G401 (cell line): ENCODE measurements at places on chromosomes 5 and 9. TPM values are rescaled to one million over a fixed set of nuclear protein-coding genes. Genes with fewer than 3 reads are reported as not detected.
A peak's percentile ranks its signal among the peaks of the same experiment; 100 is the strongest.

The FOXD4L5 gene
- not detected in 2 replicates for total RNA-seq

The AK6 gene
- total RNA-seq: 39.7 and 62.0 TPM in 2 replicates

The C9orf153 gene
- 0.07 TPM in 1 of 2 replicates, not detected in the other for total RNA-seq

The PHF24 gene
- not detected in 2 replicates for total RNA-seq

The OR1J2 gene
- not detected in 2 replicates for total RNA-seq

The MARCOL gene
- not detected in 2 replicates for total RNA-seq

DNA sequence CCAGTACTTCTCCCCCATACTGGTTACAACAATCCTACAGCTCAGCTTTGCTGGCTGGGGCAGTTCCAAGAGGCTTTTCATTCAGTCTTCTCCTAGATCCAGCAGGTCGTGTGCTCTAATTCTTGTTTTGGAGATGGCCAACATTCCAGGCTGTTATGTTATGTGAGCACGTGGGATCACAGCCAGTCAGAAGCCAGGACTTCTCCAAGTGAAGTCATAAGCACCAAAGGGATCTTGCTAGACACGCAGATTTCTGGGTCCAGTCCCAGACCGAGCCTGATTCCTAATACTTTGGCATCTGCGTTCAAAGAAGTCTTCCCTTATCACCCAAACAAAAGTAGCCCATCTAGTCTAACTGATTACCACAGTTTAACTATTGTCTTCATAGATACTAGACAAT is 1.4 kb upstream of the LARP1 start:
- DNase-seq: peak; percentile 70

DNA sequence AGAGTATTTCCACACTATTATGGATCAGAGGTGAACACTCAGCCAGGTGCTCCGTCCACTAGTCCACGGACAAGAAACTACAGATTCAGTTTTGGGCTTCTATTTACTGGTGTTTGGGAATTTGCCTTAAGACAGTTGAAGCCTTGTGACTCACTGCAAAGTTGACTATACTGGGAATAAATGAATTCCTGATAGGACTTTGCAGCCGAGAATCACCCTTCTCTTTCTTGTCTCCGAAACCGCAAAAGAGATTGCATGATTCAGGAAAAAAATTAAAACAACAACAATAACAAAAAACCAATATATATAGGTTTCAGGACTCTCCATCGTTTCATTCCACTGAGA is 716 bp downstream of the TMEM171 start:
- no peak for DNase-seq

DNA sequence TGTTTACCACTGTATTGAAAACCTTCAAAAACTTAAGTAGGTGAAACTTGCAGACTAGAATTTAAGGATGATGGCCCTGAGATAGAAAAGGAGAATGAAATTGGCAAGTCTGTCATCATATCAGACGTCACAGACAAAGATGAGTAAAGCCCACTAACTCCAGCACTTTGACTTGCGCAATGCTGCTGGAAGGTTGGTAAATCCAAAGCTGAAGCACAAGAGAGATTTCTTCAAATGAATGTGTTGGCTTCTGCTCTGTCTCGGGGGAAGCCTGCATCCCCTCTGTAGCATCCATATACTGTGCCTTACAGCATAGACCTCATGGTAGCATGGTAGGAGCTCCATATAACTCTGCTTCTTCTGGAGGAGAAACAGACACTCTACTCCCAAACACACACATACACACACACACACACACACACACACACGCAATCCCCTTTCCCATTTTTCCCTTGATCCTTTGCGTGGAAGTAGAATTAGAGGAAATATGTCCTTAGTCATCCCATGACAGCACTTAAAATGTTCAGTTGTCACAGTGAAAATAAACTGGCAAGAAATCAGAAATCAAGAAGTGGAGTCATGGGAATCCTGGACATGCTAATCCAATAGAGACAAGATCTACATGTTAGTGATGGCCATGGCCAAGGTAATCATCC is 241.5 kb downstream of the NR3C1 start:
- no peak for DNase-seq

DNA sequence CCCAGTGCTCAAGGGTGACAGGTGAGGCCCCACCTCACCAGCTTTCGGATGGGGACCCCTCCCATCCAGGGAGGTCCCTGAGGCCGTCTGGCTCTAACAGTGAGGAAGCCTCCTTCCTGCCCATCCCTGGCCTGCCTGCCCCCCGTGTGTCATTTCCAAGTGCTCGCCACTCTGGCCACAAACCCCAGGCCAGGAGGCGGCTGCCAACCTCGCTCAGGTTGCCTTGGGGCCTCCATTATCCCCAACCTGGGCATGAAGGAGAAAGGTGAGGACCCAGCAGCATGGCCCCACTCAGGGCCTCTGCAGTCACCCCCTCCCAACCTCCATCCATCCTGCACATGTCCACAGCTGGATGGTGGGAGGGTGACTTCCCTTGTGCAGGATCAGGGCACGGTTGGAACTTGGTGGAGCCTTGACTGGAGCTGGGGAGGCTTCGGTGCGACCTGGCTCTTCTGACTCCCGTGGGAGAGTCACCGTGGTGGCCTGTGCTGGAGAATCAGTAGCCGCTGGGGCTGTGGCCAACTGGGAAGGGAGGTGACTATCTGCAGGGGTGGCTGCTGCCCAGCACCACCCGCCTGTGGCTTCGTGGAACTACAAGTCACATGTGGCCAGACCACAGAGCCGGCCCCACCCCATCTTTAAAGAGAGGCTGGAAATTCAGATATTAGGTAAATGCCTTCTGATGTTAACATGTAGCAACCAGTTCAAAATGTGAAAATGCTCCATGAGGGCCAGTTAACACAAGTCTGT is 37.5 kb upstream of the GFPT2 start:
- no peak for DNase-seq

DNA sequence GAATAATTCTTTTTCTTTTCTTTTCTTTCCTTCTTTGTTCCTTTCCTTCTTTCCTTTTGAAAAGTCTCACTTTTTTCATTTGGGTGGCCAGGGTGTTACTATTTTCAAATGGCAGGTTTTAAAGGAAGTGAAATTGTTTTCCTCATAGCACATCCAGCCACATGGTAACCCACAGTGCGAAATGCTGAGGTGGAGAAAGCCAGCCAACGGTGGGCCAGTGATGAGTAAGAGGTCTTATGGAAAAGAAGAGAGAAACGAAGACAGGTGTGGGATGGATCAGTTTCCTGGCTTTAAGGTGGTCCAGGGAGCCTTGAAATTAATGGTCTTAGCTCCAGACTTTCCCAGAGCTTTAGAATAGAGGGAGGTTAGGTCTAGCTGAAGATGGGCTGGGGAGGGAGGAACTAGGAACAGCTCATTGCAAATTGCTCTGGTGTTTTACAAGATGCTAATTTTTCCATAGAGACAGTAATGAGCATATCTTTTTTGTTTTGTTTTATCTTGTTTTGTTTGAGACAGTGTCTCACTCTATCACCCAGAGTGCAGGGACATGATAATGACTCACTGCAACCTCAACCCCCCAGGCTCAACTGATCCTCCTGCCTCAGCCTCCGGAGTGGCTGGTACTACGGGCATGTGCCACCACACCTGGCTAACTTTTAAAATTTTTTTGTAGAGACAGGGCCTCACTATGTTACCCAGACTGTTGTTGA is 17.8 kb downstream of the ITK start:
- no peak for DNase-seq

DNA sequence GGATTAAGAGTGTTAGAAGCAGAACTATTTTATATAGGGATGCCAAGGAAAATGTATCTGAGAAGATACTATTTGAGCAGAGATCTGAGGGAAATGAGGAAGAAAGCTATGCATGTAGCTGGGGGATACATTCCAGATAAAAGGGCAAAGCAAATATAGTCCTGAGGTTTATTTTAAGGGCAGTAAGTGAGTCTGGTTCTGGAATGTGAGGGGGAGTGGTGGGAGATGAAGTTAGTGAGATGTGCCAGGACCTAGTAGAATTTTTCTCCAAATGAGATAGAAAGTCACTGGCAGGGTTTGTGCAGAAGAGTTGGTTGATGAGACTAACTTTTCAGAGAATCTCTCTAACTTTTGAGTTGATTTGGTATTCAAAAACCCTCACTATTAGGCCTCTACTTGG is 374.7 kb downstream of the ADGRV1 start:
- no peak for DNase-seq

- DNase-seq: peak; percentile 99
Observed at GRCh38 chr9:116800885-116801284, 113.8 kb downstream of the TRIM32 start.

DNA sequence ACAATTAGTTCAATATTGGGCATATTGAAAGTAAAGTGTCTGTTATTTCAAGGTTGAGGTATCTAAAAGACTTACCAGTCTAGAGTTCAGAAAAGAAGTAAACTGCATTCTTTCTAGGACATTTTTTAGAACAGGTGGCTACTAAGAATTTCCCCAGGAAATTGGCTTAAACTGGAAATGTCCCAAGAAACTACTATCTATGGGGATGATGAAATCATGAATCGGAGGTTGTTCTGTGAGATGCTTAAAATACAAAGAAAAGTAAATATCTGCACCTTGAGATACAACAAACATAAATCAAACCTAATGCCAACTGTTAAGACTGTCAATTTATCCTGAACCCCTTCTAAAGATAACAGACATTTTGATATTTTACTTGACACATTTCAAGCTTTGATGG is 226.5 kb upstream of the NREP start:
- DNase-seq: no peak

DNA sequence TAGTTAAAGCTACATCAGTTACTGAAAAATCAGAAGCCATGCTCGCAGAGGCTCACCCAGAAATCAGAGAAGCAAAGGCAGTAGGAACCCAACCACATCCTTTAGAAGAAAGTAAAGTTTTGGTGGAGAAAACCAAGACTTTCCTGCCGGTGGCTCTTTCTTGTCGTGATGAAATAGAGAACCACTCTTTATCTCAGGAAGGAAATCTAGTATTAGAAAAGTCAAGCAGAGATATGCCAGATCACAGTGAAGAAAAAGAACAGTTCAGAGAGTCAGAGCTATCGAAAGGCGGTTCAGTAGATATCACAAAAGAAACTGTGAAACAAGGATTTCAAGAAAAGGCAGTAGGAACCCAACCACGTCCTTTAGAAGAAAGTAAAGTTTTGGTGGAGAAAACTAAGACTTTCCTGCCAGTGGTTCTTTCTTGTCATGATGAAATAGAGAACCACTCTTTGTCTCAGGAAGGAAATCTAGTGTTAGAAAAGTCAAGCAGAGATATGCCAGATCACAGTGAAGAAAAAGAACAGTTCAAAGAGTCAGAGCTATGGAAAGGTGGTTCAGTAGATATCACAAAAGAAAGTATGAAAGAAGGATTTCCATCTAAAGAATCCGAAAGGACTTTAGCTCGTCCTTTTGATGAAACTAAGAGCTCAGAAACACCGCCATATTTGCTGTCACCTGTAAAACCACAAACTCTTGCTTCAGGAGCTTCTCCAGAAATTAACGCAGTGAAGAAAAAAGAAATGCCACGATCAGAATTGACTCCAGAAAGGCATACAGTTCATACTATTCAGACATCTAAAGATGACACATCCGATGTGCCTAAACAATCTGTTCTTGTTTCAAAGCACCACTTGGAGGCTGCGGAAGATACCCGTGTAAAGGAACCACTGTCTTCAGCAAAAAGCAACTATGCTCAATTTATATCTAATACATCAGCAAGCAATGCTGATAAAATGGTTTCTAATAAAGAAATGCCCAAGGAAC is 47.2 kb downstream of the CMYA5 start:
- DNase-seq: no peak

DNA sequence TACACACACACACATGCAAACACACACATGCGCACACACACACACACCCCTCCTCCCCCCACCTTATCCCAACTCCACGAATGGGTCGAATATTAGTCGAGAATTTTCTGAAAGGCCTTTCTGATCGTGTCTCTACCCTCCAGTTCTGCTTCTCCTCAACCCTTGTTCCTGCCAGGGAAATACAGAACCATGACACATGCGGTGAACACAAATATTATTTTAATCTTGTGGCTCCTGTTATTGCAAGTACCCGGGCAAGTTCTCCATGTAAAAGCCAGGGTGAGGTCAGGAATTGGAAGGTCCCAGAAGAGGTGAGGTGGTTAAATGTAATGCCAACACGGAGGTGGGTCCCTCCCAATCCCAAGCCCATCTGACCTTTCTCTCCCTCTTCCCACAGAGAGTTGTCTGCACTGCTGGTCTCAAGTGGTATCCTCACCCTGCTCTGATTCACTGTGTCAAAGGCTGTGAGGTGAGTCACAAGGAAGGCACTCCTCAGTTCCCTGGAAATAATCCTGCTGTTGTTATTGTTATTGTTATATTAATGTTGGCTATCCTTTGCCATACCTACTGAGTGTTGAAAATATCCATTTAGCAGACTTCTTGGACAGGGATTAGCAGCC is 223.7 kb downstream of the PAPPA start:
- no peak for DNase-seq
